ENCODE measurements at places on chromosomes 13 and 19.
A peak's percentile ranks its signal among the peaks of the same experiment; 100 is the strongest.

DNA sequence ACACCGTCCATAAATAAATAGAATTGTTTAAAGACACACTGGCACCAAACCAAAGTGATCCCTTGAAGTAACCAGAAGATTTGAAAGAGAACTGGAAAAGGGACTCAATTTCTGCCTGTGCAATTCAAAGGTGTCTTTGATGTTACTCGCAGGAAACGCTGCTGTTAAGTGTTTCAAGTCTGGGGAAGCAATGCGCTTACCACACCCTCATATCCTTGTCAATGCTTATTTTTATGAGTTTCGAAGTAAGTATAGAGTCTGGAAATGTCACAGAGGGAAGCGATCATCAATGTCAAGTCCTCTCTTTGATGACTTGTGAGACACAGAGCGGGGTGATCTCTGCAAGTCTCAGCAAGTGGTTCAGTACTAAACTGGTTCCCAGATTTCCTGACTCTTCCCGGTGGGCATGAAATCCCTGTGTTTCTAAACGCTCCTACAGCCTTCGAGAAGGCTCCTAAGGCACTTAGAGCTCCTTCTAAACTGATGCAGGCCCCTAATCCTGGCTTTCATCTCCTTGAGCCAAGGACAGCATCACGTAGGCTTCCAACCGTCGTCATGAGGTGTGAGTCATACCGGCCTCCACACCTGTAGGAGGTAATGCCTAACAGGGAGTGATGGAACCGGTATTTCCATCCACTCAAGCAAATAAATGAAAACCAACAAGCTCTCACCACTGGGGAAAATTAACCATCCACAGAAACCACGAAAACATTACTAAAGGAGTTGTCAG, 22.8 kb downstream of the SYDE1 start:
- no peak for DNase-seq

DNA sequence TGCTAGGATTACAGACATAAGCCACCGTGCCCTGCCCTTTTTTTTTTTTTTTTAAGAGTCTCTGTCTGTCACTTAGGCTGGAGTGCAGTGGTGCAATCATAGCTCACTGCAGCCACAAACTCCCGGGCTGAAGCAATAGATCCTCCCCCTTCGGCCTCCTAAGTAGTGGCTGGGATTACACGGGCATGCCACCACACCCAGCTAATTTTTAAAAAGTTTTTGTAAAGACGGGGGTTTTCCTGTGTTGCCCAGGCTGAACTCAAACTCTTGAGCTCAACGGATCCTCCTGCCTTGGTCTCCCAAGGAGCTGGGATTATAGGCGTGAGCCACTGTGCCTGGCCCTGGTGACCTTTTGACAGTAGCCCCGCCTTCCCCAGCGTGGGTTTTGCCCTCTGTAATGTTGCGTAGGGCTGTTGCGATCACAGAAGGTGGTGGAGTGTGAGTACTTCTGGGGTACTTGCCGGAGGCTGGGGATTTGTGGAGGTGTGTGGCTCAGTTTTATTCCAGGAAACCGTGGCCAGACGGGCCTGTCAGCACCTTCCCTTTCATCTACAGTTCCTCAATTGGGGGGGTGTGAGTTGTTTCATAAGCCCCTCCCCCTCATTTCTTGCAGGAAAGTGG, 11.6 kb upstream of the RETN start:
- DNase-seq, result peak; percentile 12

- no peak for DNase-seq
Observed at GRCh38 chr19:13164343-13165161, 14.3 kb downstream of the IER2 start.

- DNase-seq, result no peak
Observed at GRCh38 chr19:49490287-49491029, 3.0 kb downstream of the RPL13A start.

DNA sequence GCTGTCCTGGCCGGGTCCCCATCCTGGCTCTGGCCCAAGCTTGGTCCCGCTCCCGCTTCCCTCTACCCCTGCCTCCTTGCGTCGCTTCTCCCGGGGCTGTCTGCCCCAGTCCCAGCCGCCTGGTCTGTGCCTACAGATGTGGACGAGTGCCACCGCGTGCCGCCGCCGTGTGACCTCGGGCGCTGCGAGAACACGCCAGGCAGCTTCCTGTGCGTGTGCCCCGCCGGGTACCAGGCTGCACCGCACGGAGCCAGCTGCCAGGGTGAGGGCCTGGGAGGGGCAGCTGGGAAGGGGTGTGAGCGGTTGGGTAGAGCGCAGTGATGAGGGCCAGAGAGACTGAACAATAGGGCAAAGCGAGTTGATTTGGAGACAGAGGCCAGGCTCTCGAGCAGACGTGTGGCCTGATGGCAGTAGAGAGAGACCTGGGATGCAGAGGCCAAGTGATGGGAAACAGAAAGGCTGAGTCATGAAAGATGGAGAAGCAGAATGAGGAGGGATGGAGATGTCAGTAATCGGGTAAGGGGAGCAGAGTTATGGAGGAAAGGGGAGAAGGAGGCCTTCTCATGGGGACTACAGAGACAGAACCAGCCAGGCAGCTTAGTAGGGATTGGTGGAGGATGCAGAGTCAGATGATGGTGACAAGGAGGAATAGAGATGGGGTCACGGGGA, 9.4 kb downstream of the LTBP4 start:
- no peak for DNase-seq

DNA sequence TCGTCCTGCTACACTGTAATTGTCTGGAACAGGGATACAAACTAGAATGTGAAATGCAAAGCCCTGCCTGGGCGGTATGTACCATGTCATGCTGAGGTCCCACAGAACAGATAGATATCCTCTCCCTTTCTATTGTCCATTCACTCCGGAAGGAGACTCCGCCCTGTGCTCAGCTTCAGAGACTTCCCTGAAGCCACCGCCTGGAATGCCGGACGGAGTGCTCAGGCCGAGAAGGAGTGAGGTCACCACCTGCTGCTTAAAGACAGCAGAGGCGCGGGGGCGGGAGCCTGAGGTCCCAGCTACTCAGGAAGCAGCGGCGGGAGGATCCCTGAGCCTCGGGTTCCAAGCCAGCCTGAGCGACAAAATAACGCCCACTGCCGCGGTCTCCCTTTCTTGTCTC, 890 bp upstream of the ZNF611 start:
- peak; percentile 74 for DNase-seq

DNA sequence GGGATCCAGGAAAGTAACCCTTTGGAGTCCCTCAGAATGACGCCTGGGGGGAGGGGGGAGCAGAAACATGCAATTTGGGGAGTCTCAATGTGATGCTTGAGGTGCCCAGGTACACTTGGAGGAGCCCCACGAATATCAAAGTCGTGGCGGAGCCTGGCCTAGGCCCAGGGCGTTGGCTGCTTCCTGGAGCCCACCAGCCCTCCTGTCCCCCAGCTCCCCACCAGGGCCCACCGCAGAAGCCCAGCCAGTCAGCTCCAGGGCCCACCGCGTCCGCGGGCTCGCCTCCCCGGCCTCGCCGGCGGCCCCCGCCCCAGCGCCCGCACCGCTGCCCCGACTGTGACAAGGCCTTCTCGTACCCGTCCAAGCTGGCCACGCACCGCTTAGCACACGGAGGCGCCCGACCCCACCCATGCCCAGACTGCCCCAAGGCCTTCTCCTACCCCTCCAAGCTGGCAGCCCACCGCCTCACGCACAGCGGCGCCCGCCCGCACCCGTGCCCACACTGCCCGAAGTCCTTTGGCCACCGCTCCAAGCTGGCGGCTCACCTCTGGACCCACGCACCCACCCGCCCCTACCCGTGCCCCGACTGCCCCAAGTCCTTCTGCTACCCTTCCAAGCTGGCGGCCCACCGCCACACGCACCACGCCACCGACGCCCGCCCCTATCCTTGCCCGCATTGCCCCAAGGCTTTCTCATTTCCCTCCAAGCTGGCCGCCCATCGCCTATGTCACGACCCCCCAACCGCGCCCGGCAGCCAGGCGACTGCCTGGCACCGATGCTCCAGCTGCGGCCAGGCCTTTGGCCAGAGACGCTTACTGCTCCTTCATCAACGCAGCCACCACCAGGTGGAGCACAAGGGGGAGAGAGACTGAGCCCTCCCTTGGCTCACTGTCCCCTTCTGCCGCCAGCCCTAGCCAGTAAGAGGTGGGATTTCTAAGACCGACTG, 2.1 kb downstream of the ZNF575 start:
- peak; percentile 60 for DNase-seq

GRCh38 chr19:53147645-53148044, 11.2 kb downstream of the ZNF347 start:
- no peak for DNase-seq

DNA sequence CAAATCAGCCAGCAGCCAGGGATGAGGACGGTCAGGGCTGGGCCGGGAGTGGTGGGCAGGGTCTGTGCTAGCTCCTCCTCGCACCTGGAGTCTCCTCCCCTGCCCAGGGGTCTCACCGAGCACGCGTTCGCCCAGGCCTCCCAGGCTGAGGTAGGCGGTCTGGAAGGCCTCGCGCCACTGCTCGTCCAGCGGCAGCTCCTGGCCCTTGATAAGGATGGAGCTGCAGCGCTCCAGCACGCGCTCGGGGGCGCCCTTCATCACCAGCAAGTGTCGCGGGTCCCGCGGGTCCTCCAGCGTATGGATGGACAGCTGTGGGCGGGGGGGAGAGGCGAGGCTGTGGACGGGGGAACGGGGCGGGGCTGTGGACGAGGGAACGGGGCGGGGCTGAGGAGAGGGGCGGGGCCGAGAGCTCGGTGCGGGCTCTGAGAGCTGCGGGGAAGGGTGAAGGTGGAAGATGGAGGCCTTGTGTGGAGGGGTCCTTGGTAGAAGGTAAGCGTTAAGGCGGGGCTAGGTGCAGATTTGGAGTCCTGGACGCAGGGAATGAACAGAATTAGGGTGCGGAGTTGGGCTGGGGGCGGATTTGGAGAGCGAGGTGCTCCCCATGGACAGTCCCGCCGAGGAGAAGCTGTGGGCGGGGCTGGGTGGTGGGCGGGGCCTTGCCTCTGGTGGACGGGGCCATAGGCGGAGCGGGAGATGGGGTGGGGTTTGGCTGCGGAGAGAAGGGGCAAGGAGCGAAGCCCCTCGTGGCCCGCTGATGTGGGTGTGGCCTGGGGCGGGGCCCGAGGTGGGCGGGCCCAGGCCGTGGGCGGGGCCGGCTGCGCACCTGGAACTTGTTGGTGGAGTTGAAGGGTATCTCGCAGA, 5.7 kb downstream of the ATP4A start:
- peak; percentile 41 for DNase-seq

GRCh38 chr19:16185768-16186123, 536 bp downstream of the FAM32A start:
- DNase-seq, result peak; percentile 35

- DNase-seq, result no peak
Observed at GRCh38 chr13:95445131-95445530, 107.4 kb upstream of the CLDN10 start.

- no peak for DNase-seq
Observed at GRCh38 chr13:77985866-77986636, 67.4 kb upstream of the EDNRB start.

DNA sequence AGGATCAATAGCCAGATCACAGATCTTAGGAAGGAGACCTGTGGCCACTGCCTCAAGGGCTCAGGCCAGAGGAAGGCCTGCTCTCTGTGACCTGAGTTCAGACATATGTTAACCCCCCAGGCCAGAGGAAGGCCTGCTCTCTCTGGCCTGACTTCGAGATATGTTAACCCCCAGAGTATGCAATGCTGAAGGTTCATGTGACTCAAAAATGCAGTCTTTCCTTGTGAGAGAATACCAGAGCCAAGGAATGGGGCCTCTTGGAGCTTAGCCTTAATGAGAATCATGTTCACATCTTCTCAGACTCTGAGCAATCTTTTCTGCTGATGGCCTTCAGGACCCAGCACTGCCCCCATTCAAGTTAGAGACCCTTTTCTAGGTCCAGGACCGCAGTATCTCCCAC, 36.7 kb downstream of the MBNL2 start:
- peak; percentile 50 for DNase-seq

GRCh38 chr19:12668932-12669269, 2.3 kb downstream of the WDR83 start:
- DNase-seq, result peak; percentile 60

- DNase-seq, result no peak
Observed at GRCh38 chr13:99347335-99347878, 40.2 kb upstream of the GPR183 start.

- peak; percentile 33 for DNase-seq
Observed at GRCh38 chr13:50914176-50914700, 4.6 kb downstream of the RNASEH2B start.

- DNase-seq, result peak; percentile 27
Observed at GRCh38 chr19:13118424-13119193, 545 bp downstream of the NACC1 start.

DNA sequence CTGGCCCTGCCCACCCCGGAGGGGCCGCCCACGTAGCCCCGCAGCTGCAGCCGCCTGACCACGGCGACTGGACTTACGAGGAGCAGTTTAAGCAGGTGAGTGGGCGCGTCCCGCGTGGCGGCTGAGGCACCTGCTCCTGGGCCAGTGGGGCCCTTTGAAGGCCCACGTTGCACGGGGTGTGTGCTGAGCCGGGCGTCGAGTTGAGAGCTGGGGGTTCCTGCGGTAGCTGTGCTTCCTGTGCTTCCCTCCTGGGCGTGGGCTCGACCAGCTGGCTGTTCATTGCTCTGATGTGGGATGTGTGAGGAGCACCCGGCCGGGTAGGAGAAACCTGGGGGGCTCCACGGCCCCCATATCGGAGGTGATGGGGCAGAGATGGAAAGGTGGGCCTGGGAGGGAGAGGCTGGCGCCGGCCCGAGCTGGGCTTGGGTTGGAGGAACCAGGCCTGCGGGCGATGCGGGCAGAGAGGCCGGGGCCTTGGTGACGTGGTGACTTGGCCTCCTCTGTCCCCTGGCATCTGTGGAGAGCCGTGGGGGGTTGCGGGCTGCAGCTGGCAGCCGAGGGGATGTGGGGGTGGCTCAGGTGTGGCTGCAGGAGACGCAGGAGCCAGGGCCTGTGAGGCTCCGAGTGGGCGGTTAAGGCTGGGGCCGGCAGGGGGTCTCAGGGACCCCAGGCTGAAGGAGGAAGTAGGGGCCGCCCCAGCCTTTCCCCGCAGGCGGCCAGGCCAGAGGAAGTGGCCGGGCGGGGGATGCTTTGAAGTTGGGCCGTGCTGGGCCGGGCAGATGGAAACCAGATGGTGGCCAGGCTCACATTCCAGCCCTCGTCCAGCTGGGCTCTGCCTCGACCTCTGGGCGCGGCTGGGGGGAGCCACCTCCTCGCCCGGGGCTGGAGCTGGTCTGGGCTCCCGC, 7.1 kb downstream of the ARID3A start:
- peak; percentile 93 for DNase-seq

DNA sequence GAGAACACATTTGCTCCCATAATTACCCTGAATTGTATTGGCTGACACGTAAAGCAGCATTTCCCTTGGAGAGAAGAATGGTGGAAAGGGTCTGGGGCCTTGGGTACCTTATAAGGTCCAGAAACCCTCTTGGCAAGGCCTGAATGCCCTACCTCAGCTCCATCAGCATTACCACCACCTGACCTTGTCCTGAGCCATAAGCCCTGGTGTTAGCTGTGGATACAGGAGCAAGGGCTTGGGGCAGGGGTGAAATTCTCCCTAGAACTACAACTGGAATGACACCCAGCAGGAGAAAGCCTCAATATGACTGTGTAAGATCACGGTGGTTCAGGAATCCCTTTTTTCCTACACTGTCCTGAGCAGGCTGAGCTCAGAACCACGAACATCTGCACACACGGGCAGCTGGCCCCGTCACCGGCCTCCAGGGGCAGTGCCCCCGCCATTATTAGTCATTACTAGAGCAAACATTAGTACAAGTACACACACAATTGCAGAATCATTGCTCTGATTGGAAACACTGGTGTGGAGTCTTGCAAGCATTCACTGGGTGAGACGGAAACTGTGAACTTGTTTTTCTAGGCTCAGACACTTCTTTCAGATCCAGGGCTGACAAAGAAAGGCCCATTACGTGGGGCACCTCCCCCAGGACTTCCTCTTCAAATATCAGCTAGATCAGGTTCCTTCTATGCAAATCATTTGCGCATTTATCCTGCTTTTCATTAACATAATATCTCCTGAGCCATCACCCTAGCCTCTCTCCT, 26.8 kb upstream of the MTIF3 start:
- peak; percentile 84 for DNase-seq

All from fibroblast of mammary gland (primary cell).